ENCODE measurements at places on chromosomes 2 and 18.

DNA sequence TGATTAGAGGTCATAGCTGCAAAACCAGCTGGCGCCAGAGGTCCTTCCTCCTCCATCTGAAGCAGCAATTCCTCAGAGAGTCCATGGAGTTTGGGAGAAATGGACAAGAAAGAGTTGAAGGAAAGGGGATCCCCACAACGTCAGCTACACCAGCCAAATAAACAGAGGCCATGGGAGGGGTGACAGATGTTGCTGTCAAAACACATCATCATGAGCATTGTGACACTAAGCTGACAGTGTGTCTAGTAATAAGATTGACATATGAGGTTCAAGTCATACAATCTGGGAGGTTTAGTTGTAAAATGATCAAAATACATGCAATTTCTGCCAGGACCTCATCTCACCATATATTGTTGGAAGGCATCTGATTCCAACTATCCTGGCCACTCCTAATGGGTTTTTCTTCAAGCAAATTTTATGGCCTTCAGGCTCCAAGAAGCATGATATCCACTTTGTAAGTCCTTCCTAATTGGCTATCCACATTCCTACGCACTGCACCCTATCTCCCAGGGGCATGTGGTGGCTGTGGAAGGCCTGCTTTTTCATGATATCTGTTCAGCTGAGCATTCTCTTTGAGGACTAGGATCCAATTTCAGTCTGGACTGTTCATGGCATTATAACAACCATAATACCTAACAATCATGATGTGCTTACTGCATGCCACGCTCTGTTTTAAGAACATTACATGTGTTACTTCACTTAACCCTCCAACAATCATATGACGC is 335.0 kb upstream of the ID2 start:
- DNase-seq = no peak

GRCh38 chr18:12035481-12035880 is 54.2 kb downstream of the IMPA2 start:
- no peak for DNase-seq

- no peak for DNase-seq
Observed at GRCh38 chr18:34115409-34116081, 109.2 kb downstream of the NOL4 start.

- DNase-seq = no peak
Observed at GRCh38 chr2:172256886-172257285, 154.2 kb upstream of the DLX2 start.

GRCh38 chr2:191041418-191042161 is 27.6 kb upstream of the STAT1 start:
- no peak for DNase-seq

DNA sequence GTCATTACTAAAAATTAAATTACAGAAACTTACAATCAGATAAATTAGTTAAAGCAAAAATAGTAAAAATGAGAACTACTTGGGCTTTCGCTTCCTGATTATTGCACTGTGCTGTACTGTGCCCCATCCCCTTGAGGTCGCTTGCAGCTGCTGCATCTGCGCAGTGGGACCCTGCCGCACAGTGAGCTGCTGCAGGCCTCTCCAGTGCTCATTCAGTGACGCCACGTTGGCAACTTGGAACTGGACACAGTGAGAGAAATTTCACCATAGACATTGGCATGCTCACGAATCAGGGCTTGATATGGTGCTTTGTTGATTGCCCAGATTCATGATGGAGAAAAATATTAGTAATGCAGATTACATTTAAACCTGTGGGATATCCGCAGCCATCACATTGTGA is 290.8 kb upstream of the MYT1L start:
- DNase-seq = no peak

- no peak for DNase-seq
Observed at GRCh38 chr2:120771111-120771780, 35.6 kb downstream of the GLI2 start.

Data from stimulated activated CD4-positive, alpha-beta T cell treated with anti-CD3 and anti-CD28 coated beads, Interleukin-15, amount 100 ng/mL, for 24 hours (primary cell).